ENCODE measurements at places on chromosomes 12 and 14. TPM values are rescaled to one million over a fixed set of nuclear protein-coding genes. Genes with fewer than 3 reads are reported as not detected.

GRCh38 chr14:96739200-96739910, 57.8 kb upstream of the VRK1 start:
- no peaks in the 10 kb centered on the region for H3K36me3 ChIP-seq
- H3K27me3 ChIP-seq: no peaks in the 10 kb centered on the region

GRCh38 chr14:99460793-99461192, 19.9 kb downstream of the SETD3 start:
- no peaks in the 10 kb centered on the region for H3K27me3 ChIP-seq
- no peak for DNase-seq
- no peaks in the 10 kb centered on the region for H3K4me1 ChIP-seq
- no peak overlapping the region for H3K4me3 ChIP-seq
- H3K36me3 ChIP-seq: peaks cover 40% of the 10 kb centered on the region

- no peak for DNase-seq
- no peaks in the 10 kb centered on the region for H3K27me3 ChIP-seq
- peaks cover 17% of the 10 kb centered on the region for H3K4me1 ChIP-seq
- H3K4me3 ChIP-seq: no peak overlapping the region
- no peak overlapping the region for H3K27ac ChIP-seq
These were observed 8.1 kb downstream of the TNS2 start for GRCh38 chr12:53057816-53058500.

GRCh38 chr14:105841022-105842009, 314.9 kb downstream of the TMEM121 start:
- peaks cover 27% of the 10 kb centered on the region for H3K27me3 ChIP-seq
- H3K4me3 ChIP-seq: no peak overlapping the region
- no peak overlapping the region for H3K27ac ChIP-seq

DNA sequence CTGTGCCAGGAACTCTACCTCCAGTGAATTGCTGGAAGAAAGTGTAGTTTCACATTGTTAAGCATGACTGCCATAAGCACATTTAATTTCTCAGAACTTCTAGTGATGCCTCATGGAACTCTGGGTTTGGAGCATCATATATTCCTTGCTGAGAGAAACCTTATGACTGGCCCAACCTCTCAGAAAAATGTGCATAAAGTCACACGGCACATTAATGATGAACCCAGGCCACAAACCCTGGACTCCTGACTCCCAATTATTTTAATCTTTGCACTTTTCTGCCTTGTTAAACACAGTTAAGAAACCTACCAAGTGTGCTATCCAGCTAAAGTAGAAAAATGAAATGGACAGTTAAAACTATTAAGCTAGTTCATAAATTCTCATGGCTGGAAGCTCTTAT, 5.6 kb downstream of the TCP11L2 start:
- no peak overlapping the region for H3K27ac ChIP-seq
- H3K36me3 ChIP-seq: no peaks in the 10 kb centered on the region
- no peak overlapping the region for H3K4me3 ChIP-seq
- no peaks in the 10 kb centered on the region for H3K4me1 ChIP-seq
- DNase-seq: no peak
- H3K27me3 ChIP-seq: peaks cover 3% of the 10 kb centered on the region

GRCh38 chr12:12704593-12705230, 8.7 kb upstream of the GPR19 start:
- H3K36me3 ChIP-seq: no peaks in the 10 kb centered on the region
- no peak overlapping the region for H3K27ac ChIP-seq
- peaks cover 12% of the 10 kb centered on the region for H3K4me1 ChIP-seq
- DNase-seq: peak; percentile 92

DNA sequence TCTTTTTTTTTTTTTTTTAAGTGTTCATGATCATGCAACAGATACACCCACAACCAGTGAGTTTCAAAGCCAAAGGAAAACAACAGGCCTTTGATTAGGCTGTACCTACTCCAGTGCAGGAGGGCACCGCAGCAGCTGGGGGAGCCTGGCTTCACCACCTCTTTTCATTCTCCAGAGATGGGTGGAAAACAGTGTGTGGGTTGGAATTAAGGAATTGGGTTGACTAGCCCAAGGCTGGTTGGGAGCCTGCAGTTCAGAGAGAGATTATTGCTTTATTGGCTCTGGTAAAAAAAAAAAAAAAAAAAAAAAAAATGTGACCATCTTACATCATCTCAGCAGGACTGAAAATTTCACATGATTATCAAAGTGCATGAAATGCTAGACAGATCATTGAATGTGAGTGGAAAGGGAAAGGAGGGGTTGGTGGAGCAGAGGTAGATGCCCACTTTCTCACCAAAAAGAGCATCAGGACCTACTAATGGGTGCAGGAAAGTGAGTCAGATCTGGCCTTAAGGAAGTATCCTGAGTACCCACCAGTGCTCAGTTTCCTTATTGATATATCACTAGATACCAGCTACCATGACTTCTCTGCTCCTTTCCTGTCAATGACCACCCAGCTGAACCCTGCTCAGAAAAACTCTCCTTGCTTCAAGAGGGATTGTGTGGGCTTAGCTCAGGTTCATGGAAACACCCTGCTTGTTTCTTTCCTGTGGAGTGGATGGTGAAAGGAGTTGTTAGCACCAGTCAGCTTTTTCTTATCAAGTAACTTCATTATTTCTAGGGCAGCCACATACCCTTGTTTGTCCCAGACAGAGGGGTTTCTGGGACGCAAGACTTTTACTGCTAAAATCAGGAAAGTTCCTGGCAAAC, 54.8 kb upstream of the DYRK2 start:
- H3K36me3 ChIP-seq: no peaks in the 10 kb centered on the region
- no peak for DNase-seq
- no peak overlapping the region for H3K27ac ChIP-seq
- H3K27me3 ChIP-seq: no peaks in the 10 kb centered on the region

GRCh38 chr12:118034429-118035189, 18.1 kb downstream of the RFC5 start:
- H3K4me3 ChIP-seq: no peak overlapping the region
- H3K4me1 ChIP-seq: no peaks in the 10 kb centered on the region
- peaks cover 96% of the 10 kb centered on the region for H3K36me3 ChIP-seq

DNA sequence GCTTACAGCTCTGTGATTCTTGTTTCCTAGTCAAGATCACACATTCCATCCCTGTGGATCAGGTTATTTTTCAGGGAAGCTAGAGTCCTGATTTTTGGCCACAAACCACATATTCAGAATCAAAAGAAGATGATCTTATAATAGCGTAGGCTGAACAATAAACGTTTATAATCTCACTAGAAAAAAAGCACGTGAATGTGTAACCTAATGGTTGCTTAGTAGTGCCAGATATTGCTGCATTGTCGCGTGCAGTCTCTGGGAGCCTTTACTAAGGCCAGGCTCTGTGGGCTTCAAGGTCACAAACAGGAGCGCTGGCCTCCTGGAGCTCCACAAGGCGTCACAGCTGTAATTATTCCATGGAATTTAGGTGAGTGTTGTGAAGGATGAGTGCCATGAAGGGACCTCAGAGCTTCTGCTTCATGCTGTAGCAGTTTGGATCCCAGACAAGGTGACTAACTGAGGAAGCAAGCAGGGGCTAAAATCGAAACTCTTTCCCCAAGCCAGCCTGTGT, 17.4 kb downstream of the CDKN1B start:
- peaks cover 11% of the 10 kb centered on the region for H3K4me1 ChIP-seq
- H3K36me3 ChIP-seq: no peaks in the 10 kb centered on the region
- DNase-seq: no peak
- no peaks in the 10 kb centered on the region for H3K27me3 ChIP-seq
- H3K4me3 ChIP-seq: no peak overlapping the region
- no peak overlapping the region for H3K27ac ChIP-seq

DNA sequence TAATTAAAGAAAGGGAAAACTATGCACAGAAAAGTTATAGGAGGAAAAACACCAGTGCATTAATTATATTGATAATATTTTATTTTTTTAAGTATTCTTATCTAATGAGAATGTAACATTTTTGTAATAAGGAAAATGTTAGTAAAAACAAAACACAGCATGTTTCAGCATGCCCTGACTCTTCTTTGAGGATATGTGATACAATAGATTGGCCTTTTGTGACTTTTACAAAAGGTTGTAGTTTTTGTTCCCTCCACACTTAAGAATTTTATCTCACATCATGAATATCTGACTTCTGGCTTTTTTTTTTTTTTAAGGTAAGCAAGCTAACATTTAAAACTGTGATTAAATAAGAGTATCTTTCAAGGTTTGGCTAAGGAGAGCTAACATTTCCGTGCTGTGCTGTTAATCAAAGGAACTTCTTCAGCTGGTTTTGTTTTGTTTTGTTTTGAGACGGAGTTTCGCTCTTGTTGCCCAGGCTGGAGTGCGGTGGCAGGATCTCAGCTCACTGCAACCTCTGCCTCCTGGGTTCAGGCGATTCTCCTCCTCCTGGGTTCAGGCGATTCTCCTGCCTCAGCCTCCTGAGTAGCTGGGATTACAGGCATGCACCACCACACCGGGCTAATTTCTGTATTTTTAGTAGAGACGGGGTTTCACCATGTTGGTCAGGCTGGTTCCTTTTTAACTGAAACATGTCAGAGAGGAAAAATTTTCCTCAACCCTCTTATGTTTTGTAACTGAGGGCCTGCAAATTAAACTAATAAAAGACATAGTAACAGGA, 30.8 kb upstream of the RESF1 start:
- H3K36me3 ChIP-seq: no peaks in the 10 kb centered on the region
- H3K4me1 ChIP-seq: no peaks in the 10 kb centered on the region
- H3K27me3 ChIP-seq: no peaks in the 10 kb centered on the region
- no peak overlapping the region for H3K27ac ChIP-seq
- H3K4me3 ChIP-seq: no peak overlapping the region

GRCh38 chr14:74548881-74549280, 55.3 kb downstream of the ISCA2 start:
- no peaks in the 10 kb centered on the region for H3K27me3 ChIP-seq
- H3K36me3 ChIP-seq: no peaks in the 10 kb centered on the region

The KRT2 gene
- not detected for total RNA-seq

The GPD1 gene
- 0.58 TPM for total RNA-seq

The CCDC175 gene
- total RNA-seq: not detected

The HOXC4 gene
- total RNA-seq: 9.6 TPM
